ENCODE measurements at places on chromosomes 12 and 14.

DNA sequence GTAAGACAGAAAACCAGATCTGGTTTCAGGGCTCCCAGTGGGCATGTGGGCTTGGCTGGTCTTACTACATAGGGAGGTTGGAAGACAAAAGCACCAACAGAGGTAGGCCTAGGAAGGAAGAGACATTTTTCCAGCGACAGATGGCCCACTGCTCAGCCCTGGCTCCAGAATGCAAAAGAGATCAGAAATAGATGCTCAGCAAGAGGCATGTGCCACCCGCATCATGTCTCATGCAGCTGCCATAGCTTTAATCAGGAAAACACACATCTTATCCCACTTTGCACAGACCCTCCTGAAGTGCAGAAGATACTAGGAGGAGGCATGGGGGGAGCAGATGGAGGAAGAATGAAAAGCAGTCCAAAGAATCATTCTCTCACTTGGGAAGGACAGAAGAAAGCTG, 25.3 kb downstream of the VASH1 start:
- no peak for DNase-seq

DNA sequence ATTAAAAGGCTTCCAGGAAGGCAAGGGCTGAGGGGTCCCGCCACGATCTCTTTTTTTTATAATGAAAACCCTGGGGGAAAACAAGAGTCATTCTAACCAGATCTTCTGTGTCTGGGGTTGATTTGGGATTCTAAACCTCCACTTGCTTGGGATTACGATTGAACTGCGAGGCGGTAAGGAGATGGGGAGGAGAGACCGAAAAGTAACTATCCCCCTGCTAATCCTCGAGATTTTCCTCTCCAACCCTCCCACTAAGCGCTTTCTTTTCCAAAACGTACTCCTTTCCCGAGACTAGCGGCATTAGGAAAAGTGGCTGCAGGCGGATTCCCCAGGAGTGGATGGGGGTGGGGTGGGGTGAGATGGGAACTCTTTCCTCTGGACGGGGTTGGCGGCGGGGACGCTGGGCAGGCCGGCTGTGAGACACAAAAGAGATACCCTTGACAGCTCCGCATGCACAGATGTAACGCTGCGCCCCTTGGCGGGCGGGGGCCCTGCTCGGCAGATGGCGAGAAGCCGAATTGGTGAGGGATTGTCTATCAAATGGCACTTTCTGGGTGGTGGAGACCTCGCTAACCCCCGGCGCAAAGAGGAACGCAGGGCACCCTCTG, 830 bp upstream of the SRRM4 start:
- DNase-seq, result no peak

GRCh38 chr12:108798551-108799221, 58.7 kb downstream of the SSH1 start:
- DNase-seq, result peak; percentile 55

GRCh38 chr12:106791531-106791930, 17.0 kb downstream of the RIC8B start:
- no peak for DNase-seq

GRCh38 chr12:85626001-85626783, 210.0 kb downstream of the RASSF9 start:
- DNase-seq, result peak; percentile 44

- no peak for DNase-seq
Observed at GRCh38 chr14:21911877-21912276, 238.3 kb upstream of the OR4E1 start.

DNA sequence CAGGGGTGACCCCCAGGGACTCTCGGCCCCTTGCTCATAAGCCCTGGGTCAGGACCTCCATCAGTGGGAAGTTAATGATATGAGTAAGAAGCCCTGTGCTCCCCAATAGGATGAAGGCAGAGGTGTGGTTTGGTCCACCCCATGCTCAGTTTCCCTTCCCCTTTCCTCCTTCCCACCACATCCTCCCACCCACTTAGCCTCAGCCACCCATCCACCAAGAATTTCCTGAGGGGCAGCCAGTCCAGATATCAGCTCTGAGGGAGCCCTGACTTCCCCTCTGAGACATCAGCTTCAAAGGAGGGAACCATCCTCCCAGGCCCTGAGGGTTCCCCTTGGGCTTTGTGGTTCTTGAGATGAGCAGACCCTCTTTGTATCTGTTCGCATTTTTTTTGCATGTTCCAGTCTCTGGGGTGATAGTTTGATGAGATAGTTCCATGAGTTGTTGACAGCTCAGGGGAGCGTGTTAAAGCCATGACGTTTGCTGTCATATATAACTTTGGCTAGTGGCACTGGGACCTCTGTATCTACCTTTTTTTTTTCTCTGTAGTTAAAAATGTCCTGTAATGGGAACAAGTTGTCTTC, 71.2 kb downstream of the LGMN start:
- no peak for DNase-seq

DNA sequence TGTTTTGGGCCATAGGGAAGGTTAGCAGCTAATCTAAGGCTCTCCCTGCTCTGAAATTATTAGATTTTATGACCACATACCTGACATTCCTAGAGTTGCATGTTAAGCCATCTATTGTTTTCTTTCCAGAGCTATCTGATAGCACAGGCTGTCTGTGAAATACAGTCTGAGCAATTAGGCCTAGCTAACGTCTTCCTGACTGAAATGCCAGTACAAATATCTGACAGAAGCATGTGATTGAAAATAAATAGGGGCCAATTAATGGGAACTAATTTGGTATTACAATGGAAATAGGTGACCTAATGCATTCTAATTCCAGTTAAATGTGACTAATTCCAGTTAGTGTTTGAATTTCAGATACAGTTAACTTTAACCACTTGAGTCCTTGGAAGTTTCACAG, 115.2 kb downstream of the C12orf75 start:
- no peak for DNase-seq

DNA sequence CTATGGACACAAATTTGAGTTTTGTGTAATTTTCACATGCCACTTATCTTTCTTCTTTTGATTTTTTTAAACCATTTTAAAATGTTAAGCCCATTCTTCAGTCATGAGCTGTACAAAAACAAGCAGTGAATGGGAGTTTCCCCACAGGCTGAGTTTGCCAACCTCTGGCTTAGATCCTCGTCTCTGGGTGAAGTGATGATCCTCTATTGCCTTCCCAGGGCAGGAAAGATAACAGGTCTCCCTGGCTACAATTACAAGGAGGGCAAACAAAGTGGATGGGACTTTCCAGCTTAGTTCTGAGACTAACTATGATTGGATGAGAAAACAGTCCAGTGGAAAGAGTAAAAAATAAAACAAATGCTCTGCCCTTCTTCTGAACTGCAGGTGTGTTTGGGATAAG, 203.7 kb downstream of the SPTSSA start:
- DNase-seq, result no peak

DNA sequence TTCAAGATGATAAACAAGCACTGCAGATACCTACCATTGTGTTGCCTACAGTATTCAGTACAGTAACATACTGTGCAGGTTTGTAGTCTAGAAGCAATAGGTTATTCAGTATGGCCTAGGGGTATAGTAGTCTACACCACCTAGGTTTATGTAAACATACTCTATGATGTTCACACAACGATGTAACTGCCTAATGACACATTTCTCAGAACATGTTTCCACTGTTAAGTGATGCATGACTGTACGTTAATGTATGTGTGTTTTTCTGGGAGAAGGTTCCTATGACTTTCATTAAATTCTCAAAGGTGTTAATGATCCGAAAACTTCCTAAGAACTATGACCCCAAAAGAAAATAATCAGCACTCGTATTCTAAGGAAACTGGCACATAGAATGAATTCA, 20.9 kb upstream of the CALM1 start:
- DNase-seq, result no peak

- no peak for DNase-seq
Observed at GRCh38 chr12:131734336-131735152, 23.7 kb downstream of the SFSWAP start.

DNA sequence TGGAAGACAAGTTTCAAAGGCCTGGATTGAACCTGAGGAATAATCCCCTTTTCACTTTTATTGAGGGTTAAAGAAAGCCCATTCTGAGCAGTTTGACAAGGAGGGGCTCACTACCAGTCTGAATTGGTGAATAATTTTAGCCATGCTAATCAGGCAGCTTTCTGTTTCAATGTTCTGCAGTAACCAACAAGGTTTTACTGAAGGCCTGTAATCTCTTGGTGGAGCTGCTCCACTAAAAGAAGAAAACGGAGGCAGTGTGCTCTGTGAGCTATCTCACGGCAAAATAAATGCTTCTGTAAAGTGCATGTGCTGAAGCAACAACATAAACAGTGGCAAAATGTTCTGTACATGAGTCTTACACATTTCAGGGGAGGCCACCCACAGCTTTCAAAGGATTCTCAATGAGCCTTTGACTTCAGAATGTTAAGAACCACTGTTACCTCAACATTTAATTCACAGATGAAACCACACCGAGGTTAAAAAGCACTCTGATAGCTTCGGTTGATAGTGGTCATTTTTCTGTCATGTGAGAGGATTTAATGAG, 111.2 kb downstream of the LRIG3 start:
- DNase-seq, result no peak

DNA sequence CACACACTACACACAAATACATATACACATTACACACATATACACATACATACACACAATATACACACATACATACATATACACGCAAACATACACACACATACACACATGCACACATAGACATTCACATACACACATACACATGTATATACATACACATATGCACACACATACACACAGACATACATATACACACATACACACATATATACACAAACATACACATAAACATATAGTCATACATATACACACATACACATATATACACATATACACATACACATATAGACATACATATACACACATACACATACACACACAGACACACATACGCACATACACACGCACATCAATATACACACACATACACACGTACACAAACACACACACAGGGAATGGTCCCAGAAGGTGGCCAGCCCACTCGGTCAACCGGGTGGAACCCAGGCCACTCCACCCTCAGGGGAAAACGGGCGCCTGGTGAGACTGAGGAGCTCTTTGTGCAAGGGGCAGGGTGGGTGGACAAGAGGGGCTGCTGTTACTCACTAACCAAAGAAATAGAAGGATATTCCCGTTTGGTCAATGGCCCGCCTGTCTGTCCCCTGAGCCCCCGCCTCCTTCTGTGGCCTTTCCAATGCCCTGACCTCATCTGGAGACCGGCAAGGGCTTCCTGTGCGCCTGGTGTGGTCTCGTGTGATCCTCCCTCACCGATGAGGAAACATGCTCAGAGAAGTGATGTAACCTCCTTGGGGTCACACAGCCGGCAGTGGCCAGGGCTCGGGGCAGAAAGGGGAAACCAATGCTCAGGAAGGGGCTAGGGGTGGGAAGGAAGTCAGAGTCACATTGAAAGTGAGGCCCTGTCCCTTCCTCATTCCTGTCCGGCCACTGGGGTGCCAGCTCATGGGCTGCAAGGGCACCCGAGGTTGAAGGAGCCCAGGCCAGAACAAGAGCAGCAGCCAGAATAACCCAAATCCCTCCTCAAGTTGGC, 5.3 kb downstream of the TRPV4 start:
- DNase-seq, result no peak

DNA sequence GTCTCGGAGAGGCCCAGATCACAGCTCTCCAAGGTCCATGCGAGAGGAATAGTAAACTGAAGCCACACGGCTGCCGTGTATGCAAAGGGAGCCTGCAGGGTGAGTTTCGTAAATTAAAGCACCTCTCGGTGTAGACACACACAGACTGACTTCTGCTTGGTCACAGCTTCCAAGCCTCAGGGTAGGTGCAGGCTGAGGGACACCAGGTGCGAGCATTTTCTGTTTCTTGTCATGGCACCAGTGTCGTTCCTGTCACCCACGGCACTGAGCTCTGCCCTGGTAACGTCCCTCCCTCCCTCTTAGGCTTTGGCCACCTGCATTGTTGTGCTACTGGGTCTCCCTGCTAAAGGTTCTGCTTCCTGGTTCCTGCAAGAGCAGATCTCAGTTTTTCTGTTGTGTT, 76.2 kb upstream of the DYNC1H1 start:
- no peak for DNase-seq

Data from fibroblast of skin of left biceps (primary cell).